ENCODE measurements at places on chromosomes 2 and 18.

DNA sequence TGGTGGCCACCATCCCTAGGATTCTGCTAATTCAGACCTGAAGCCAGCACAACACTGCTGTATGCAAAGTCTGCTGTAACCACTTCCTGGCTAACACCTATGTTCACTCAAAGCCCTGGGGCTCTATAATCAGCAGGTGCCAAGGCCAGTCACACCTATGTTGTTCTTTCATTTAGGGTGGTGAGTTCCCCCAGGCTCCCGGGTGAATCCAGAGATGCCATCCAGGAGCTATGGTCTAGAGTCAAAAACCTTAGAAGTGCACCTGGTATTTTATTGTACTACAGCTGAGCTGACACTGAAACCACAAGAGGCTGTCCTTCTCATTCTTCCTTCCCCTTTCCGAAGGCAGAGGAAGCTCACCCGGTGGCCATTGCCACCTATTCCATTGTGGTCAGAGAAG lies 46.2 kb upstream of the CCDC141 start:
- no peak for DNase-seq

DNA sequence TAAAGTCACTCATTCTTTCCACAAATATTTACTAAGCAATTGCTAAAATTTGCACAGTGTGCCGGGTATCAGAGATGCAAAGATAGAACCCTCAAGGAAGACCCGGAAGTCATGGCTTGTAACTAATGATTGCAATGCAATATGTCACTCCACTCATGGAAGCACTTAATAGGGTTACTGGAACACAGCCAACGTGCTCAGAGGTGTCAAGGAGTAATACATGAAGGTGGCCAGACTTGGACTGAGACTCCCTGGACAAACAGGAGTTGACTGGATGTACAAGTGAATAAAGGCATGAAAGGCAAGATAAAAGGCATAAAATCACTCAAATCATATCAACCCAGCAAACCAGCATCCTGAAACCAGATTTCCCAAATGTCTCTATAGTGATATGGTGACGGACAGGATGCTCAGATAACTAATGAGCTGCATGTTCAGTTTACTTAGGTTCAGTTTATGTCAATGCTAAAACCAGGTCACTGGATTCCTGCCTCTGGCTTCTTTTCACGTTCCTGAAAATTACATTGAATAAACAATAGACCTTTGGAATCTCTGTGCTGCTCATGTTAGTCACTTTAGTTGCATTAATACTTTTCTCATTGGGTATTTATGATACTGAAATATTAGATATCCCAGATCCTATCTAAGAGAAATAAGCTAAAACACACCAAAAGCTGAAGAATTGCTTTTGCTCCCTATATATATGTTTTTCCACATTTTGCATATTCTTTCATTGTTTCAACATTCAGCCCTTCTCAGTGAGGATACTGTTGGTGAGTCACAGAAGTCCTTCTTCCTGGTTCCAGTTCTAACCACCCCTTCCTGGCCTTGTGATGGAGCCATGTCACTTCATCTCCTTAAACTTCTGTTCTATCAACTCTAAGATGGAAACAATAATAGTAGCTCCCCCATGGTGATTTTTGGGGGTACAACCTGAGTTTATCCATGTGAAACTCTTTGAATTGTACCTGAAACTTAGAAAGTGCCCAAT lies 688.9 kb upstream of the ID2 start:
- DNase-seq, result peak; percentile 42

DNA sequence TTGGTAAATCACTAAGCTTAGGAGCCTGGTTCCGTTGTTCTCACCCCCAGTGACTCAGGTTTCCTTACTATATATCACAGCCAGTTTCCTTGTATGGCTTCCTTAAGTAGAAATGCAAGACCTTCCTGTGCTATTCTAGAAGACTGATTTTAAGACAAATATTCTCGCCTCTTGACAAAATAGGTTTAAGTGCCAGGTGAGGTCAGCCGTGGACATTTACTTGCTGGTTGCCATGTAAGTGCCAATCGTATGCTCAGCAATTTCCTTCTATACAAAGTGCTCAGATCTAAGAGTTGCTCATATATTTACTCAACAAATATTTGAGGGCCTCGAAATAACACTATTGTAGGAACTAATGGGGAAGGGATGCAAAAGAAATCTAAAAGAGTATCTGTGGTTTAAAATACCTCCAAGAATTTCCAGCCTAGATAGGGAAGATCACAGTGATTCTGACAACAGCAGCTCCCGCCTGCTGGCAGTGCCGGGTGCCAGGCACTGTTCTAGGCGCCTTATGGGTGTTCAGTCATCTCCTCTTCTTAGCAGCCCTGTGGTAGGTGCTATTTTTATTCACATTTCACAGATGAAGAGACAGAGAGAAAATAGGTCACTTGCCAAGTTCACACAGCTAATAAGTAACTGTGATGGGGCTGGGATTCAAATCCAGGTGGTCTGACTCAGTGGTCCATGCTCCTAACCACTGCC lies 95.3 kb upstream of the B3GNT7 start:
- DNase-seq, result no peak

DNA sequence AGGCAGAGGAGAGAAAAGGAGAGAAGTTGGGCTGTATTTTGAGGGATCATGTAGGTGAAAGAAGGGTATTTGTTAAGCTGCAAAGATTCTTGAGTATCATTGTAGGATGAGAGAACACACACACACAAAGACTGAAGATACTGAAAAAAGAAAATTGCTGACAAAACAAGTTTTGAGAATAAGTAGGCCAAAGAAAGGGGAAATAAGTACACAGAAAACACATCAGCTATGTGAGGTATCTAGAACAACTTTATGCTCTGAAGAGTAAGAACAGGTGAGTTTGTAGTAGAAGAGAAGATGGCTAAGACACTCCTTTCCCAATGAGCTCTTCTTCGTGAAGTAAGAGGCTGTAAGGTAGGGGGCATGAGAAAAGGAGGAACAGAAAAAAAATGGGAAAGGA lies 28.2 kb downstream of the METTL8 start:
- no peak for DNase-seq

- DNase-seq, result no peak
Observed at GRCh38 chr2:177268187-177268871, 3.8 kb upstream of the NFE2L2 start.

- no peak for DNase-seq
Observed at GRCh38 chr2:76450024-76450475, 739.3 kb upstream of the GCFC2 start.

- DNase-seq, result peak; percentile 78
Observed at GRCh38 chr2:201235860-201236811, 24.2 kb upstream of the CASP8 start.

DNA sequence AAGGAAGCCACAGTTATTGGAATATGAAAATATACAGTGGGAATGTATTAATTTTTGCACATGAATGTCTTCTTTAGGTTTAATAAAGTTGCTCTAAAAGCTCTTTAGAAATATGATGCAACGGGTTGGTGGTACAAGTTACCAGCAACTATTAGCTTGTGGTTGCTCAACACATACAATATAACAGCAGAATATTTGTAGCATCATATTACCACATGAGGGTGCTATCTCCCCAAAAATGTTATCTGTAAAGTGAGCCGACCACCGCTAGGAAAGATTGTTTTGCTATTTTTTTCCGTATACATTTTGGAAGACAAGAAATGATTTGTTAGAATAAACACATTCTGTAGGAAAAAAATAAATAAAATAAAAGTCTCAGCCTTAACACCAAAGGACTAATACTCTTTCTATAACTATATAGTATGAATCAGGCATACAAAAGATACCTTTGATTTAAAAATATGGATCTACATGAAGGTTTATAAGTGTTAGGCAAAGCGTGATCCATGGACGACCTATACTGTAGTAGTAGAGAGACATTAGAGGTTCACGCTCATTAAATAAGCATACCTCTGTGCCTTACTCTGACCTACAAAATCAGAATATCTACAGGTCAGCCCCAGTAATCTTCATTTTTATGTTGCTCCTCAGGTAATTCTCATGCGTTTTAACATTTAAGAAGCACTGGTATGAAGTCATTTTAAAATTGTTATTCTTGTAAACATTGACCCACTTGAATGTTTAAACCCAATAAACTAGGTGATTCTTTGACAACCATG lies 1110.6 kb upstream of the ACVR2A start:
- peak; percentile 61 for DNase-seq

DNA sequence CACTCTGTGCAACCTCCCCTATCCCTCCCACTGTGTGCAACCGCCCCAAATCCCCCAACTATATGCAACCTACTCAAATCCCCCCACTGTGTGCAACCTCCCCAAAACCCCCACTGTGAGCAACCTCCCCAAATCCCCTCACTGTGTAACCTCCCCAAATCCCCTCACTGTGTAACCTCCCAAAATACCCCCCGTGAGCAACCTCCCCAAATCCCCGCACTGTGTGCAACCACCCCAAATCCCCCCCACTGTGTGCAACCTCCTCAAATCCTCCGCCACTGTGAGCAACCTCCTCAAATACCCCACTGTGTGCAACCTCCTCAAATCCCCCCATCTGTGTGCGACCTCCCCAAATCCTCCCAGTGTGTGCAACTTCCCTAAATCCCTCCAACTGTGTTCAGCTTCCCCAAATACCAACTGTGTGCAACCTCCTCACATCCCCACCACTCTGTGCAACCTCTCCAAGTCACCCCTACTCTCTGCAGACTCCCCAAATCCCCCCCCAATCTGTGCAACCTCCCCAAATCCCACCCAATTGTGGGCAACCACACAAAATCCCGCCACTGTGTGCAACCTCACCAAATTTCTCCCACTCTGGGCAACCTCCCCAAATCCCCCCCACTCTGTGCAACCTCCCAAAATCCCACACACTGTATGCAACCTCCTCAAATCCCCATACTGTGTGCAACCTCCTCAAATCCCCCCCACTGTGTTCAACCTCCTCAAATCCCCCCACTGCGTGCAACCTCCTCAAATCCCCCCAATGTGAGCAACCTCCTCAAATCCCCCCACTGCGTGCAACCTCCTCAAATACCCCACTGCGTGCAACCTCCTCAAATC lies 114.1 kb downstream of the TPO start:
- DNase-seq, result no peak

DNA sequence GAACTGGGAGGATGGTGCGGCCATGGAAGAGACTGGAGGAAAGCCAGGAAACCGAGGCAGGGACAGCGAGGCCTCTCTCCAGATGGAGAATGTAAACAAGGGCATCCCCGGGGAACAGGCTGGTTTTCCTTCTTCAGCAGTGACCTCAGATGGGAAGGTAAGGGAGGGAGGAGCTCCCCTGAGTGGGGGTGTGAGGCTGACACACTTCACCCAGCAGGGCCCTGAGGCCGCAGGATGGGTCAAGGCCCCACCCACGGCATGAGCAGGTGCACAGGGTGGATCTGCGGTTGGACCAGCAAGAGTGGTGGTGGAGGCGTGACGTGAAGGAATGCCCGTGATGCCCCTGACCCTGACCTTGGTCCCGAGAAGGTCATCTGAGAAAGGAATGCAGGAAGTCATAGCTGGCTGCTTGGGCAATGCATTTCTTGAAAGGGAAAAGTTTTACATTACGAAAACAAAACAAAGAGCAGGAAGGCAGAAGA lies 48.1 kb downstream of the ADCY3 start:
- DNase-seq, result no peak

DNA sequence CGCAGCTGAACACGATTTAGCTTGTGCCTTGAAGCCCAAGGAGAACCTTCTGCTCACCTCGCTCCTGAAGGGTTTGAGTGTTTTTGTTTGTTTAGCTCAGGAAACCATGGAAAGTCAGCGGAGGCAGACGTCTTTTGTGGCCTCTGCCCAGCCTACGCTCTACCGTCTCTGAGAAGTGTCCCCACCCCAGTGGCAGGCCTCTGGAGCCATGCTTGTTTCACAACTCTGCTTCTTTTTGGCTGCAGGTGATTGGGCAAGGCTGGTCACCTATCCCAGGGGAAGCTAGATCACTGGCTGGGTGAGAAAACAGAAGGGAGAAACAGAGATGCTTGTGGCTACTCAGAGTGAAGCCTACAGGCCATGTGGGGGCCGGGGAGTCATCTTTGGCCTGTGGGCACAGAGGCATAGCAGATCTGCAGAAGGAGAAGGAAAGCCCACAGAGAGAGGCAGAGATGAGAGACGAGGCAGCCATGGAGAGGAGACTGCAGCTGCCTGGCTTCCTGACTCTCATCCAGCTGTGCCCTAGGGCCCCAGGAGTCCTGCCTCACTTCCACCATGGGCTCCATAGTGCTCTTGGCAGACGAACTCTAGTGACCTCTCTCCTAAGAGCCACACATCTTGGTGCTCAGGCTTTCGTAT lies 50.1 kb downstream of the CIB4 start:
- DNase-seq, result no peak

GRCh38 chr18:13441736-13442135 lies 223.2 kb downstream of the LDLRAD4 start:
- DNase-seq, result no peak

GRCh38 chr2:30262716-30263309 lies 31.5 kb downstream of the LBH start:
- no peak for DNase-seq

DNA sequence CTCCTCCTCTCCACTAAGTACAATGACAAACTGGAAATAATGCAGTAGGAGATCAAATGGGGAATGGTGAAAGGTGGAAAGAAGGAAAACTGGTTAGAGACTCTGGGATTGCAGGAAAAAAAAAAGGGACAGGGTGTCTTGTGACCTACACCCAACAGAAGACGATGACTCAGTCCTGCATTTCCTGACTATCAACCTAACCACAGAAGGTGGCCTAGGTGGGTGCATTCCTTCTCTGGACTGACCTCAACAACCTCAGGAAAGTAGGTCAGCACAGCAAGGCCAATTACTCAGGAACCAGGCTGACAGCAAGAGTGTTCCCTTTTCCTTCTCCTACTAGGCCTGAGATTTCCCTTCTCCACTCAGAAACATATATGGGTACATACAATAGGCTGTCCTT lies 1386.4 kb upstream of the ZEB2 start:
- DNase-seq, result peak; percentile 15

DNA sequence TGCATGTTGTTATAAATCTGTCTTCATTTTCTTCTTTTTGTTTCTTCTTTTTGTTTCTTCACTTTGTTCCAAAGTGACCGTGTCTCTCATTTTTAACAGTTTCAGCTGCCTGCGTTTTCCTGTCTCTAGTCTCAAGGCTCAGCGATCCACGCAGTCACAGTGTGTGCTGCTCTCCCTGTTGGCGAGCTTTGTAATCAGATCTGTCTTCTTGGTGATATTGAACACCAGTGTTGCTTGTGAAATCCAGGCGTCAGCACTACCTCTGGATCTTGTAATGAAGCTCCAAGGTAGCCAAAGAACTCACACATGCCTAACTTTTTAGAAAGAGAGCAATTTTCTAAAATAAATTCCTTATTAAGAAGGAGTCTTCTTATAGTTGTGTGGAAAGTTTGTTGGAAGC lies 13.2 kb downstream of the SNTG2 start:
- DNase-seq, result no peak

DNA sequence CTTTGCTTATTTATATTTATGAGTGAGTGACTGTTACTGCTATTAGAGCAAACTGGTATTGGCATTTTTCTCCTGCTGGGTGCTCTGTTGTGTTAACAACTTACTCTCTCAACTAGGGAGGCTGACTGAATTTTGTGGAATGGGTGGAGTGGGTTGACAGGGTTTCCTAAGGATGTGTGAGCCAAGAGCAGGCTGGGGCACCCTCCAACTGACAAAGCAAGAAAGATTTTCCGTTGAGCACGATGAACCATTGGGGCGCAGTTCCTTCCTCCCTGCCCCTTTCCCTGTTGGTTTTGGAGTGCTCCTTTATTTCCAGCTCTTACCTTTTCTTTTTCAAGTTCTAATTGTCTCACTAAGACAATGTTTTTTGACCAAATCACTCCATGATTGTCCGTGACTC lies 20.3 kb downstream of the SEH1L start:
- DNase-seq, result no peak

All from fibroblast of skin of right biceps (primary cell).